ENCODE measurements at places on chromosomes 12 and 14.

- no peak for DNase-seq
These were observed 798 bp downstream of the CELA1 start for GRCh38 chr12:51345681-51346080.

GRCh38 chr14:64463195-64463594 lies 2.1 kb upstream of the AKAP5 start:
- DNase-seq: no peak

GRCh38 chr12:54973556-54973955 lies 11.0 kb downstream of the TESPA1 start:
- no peak for DNase-seq

- no peak for DNase-seq
These were observed 101.0 kb downstream of the KLRB1 start for GRCh38 chr12:9506746-9507145.

GRCh38 chr12:20220339-20220738 lies 148.0 kb upstream of the PDE3A start:
- DNase-seq: peak; percentile 62

- no peak for DNase-seq
These were observed 30.7 kb downstream of the SNRNP35 start for GRCh38 chr12:123488539-123489230.

- DNase-seq: no peak
These were observed 234.9 kb downstream of the FLRT2 start for GRCh38 chr14:85764822-85765221.

- no peak for DNase-seq
These were observed 219.3 kb downstream of the RMST start for GRCh38 chr12:97681612-97682504.

- no peak for DNase-seq
These were observed 86.8 kb downstream of the DERA start for GRCh38 chr12:15997910-15998309.

DNA sequence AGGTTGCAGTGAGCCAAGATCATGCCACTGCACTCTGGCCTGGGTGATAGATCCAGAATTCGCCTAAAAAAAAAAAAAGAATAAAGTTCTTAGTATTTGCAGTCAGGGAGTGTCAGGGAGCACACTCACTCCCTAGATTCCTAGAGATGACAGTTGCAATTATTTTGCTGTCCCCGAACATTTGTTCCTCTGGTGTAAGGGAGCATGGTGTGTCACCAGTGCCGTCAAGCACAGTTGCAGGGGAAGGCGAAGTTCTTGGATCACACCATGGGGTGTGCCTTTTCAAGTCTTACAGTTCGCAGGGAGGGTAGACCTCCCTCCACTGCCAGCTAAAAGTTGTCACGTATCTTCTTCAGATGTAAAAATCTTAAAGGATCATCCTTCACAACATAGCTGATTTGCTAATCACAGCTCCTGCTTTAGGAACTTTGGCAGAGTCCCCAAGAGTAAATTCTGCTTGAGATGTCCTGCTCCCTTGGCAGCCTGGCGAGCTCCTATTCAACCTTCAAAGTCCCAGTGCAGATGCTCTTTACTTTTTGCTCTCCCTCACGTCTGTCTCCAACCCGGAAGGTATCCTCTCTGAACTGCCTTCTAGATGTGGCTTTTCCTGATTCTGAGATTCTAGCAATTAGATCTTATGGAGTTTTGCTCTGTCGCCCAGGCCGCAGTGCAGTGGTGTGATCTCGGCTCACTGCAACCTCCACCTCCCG lies 11.3 kb downstream of the ACACB start:
- no peak for DNase-seq

GRCh38 chr12:57539-57938 lies 9.0 kb upstream of the IQSEC3 start:
- no peak for DNase-seq

GRCh38 chr14:89040080-89040459 lies 215.6 kb downstream of the TTC8 start:
- no peak for DNase-seq

- DNase-seq: peak; percentile 18
These were observed 58.0 kb upstream of the CDKN3 start for GRCh38 chr14:54338696-54339317.

DNA sequence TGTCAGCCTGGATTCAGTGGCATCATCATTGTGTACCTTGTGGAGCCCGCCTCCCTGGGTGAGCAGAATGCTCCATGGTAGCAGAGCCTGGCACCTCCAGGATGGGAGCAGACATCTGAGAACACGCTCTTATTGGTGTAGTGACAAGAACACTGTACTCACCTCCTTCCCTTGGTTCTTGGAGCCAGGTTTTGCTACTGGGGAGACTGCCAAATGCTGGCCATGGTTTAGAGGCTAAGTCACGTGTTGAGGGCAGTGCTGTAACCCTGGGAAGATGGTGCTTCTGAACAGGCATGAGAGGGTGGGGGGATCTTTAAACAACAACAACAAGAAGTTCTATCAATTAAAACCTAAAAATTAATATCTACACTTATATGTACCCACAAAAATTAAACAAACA lies 47.6 kb upstream of the ASPG start:
- DNase-seq: no peak

- DNase-seq: no peak
These were observed 123.5 kb downstream of the PTPRR start for GRCh38 chr12:70796989-70797388.

Data from NB4 (cell line).